ENCODE measurements at places on chromosomes 3 and 15.

- DNase-seq = no peak
These were observed 340.5 kb upstream of the SATB1 start for GRCh38 chr3:18765662-18766061.

- no peak for DNase-seq
These were observed 293.0 kb upstream of the ATP11B start for GRCh38 chr3:182500289-182500688.

- no peak for DNase-seq
These were observed 6.3 kb downstream of the CSK start for GRCh38 chr15:74788042-74788682.

DNA sequence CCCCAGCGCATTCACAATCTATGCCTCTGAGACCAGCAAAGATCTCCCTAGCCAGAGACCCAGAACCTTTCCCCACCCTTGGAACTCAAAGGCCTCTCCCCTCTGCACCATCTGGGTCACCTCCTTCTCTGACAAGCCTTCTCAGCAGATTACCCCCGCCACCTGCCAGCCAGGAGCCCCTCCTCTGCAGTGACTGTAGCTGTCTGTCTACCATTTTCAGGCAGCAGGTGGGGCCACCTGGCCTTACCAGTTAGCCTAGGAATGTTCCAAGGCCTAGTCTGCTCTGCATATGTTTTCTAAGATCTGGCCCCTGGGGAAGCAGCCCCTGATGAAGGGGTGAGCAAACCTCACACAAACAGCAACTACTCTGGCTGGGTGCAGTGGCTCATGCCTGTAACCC, 2.4 kb downstream of the MYLK start:
- no peak for DNase-seq

GRCh38 chr3:124137216-124137615, 145.3 kb upstream of the ROPN1 start:
- DNase-seq = peak; percentile 86

DNA sequence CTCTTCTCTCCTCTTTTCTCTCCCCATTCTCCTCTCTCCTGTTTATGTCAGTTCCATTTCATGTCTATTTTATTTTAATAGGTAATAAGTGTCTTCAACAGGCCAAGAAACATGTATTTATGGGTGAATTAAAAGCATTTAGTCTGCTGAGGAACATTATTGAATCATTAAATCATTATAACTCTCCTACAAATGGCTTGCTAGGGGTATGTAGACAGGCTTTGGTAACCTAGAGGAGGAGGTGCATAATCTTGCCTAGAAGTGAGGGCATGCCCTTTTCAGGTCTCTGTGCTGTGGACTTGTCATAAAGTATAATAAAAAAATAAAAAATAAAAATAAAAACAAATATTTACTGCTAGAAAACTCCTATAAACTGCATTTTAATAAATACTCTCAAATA, 88.9 kb upstream of the SNTN start:
- no peak for DNase-seq

DNA sequence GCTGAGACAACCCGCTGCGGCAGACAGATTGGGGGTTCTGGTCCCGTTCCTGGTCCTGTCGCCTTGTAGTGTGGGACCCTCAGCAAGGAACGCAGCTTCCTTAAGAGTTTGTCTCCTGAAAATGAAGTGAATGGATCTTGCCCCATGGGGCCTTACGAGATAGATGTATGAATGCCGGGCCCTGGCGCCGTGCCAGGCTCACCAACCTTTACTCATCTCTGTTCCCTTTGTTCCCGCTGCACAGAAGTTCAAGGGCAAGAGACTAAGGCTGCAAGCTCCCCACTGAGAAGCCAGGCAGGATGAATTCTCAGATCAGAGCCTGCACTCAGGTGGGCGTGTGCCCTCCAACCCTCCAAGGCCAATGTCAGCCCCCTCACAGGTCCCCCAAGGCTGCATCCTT, 162.7 kb upstream of the IQSEC1 start:
- DNase-seq = no peak

- no peak for DNase-seq
These were observed 80.4 kb upstream of the TMEM158 start for GRCh38 chr3:45306406-45307008.

Measured in NCI-H2081 (cell line).